ENCODE measurements at places on chromosomes 3 and 15.

- DNase-seq: peak; percentile 88
These were observed 77.7 kb downstream of the OCA2 start for GRCh38 chr15:28021281-28022039.

DNA sequence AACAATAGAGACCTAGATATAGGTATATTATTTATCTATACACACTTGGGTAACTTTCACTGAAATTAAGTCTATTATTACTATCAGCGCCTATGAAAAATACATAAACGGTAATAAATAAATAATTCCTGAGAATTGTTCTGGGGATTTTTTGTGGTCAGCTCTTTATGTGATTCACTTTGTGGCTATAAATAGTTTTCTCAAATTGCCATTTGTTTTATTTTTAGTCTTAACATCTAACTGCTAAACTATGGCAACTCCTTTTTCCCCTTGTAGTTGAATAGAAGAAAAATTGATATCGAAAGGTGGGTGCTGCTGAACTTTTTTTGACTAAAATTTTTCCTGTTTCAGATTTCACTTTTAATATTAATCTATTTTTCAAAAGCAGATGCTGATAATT, 189.0 kb downstream of the VGLL3 start:
- DNase-seq: no peak

DNA sequence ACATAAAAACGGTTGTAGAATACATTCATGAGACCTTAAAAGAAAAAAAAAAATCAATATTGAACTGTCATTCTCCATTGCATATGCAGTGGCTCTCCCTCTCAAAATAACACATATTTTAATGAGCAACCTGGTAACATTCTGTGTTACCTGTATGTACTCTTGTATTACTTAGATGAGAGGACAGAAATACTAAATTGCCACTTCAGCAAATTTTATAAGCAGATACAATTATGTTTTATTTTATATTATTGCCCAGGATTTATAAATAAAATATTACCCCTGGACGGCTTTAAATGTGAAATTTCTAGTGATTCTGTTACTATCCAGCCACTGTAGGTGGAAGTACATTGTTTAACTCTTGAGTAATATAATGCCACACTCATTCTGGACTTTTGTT, 463.2 kb upstream of the ROBO1 start:
- DNase-seq: no peak

DNA sequence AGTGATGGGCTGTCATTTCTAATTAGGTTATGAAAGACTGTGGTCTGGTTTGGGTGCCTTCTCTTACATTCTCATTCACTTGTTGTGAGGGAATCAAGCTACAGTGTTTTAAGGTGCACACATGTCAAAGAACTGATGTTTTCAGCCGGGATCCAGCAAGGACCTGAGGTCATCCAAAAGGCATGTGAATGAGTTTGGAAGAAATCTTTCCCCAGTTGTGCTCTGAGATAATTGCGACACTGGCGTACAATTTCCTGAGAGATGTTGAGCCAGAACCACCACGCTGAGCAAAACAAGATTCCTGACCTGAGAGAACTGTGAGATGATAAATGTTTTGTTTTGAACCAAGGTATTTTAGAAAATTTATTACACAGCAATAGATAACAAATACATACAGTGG, 295.3 kb upstream of the SLITRK3 start:
- peak; percentile 44 for DNase-seq

- peak; percentile 53 for DNase-seq
These were observed 187.7 kb downstream of the SATB1 start for GRCh38 chr3:18237251-18238005.

DNA sequence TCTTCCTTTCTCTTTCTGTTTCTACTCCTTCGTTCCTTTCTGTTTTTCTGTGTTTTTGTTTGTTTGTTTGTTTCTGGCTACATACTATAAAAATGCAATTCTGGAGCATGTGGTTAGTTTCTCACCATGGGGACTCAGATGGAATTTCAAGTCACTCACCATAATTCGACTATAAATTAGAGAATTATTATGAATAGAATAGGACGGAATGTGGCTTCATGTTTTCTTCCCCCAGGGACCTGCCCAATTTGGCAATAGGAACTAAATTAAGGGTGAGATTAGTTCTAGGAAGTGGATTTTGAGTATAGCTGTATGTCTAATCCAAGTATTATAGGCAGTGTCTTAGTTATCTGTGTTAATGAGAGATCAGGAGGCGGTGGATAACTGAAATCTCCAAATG, 96.9 kb downstream of the THSD4 start:
- no peak for DNase-seq

All from renal cortical epithelial cell (primary cell).